ENCODE measurements at places on chromosomes 2 and 18.

DNA sequence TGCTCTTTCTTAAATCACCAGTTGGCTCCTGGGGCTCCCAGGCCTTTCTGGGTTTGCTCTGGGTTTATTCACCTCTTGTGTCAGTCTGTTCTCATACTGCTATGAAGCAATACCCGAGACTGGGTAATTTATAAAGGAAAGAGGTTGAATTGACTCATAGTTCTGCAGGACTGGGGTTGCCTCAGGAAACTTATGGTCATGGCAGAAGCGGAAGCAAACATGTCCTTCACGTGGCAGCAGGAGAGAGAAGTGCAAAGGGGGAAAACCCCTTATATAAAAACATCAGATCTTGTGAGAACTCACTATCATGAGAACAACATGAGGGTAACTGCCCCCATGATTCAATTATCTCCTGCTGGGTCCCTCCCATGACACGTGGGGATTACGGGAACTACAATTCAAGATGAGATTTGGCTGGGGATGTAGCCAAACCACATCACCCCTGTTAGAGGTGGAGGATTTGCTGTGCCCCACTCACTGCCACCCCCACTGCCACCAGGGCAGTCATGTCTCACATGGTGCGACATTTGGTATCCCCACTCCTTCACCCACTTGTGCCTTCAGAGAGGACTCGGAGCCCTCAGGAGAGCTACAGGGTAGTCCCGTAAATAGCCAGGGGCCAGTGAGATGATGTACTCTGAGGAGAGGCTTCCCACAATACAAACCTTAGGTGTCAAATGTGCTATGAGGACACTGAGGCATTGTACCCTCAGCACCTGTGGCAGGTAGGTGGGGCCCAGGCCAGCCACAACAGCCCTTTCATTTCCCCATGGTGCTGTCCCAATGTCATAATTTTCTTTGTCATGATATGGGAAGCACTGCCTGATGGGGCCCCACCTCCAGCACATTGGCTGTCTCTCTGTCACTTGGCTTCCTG is 35.7 kb downstream of the CDC42EP3 start:
- peak; percentile 65 for DNase-seq

GRCh38 chr2:134320930-134321329 is 67.1 kb downstream of the MGAT5 start:
- no peak for DNase-seq

DNA sequence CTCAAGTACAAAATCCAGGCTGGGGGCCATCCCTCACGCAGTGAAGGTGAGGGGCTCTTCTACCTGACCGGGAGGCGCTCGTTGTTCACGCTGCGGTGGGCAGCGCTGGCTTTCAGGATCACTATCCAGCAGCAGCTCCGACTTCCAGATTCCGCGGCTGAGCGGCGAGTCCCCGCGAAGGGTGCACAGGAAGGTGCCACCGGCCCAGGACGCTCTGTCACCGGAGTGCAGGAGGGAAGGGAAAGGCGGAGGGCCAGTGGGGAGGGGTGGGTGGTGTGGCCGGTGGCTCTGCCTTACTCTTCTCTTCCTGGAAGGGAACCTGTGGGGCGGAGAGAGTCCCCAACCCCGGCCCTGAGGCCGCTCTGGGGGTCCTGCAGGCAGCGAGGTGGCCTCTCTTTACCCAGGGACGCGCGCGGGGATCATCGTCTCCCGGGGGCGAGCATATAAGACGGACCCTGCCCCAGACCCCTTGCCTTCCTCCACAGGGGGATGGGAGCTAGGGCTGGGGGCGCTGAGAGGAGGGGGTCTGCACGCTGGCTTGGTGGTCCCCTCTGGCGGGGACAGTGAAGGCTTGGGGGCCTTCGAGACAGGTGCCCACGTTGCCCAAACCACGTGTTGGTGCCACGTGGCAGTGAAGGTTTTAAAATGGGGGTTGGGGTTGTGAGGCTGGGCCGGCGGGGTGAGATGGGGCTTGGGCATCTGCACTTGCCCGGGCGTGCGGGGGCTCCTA is 26.9 kb upstream of the HS6ST1 start:
- DNase-seq, result no peak

DNA sequence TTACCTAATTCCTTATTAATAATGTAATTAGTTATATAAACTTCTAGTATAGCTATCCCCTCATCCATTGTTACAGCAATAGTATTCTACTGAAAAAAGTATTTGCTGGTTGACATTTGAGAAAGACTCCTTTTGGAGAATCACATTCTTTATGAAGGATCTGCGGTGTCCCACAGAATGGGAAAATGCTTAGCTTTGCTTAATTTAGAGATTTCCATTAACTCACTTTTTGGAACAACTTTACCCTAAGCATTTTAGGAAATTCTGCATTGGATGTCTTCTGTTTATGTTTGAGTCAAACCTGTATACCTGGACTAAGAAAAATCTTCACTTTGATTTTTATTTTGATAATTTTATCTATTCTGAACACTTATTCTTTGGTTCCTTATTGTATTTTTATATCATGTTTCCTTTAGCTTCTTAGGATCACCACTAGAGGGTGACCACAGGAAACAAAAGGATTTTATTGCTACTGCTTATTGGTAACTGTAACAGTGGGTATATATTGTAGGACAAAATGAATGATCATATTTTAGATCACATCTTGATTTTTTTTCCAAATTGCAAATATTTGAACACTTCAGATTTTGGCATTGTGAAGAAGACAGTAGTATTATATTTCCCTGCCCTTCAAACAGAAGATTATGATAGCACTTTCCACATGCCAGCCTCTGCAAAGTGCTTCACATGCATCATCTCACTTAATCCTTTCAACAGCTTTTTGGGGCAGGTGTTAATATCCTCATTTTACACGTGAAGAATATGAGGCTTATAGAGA is 79.6 kb downstream of the MIB1 start:
- no peak for DNase-seq

GRCh38 chr18:67496469-67496868 is 20.1 kb downstream of the DSEL start:
- DNase-seq, result no peak

All from ascending aorta (tissue), 2 donors.